Hematopoietic multipotent progenitor cell treated with erythropoietin and hydrocortisone succinate and interleukin-3 and kit ligand, for 15 days (in vitro differentiated cells): ENCODE measurements at places on chromosomes 2 and 18.

- no peak for DNase-seq
Measured at GRCh38 chr2:136482966-136483365, 282.4 kb upstream of the THSD7B start.

DNA sequence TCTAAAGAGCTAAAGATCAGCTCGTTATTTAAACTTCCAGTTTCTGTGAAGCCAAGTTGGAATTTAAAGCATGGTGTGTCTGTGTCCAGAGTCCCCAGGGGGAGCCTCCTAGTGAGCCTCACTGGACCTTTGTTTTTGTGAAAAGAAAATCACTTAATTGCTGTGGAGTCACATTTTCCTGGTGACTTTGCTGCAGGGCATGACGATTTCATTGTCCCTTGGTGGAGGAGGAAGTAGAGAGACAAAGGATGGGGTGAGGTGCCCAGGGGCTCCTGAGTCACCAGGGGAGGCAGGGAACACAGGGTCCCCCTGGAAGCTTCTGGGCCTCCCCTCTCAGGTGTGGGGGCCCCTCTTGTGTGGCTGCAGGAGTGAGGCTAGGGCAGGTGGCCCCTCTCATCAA lies 19.7 kb downstream of the ATP6V1C2 start:
- DNase-seq, result no peak

- DNase-seq, result no peak
Measured at GRCh38 chr2:32007121-32007391, 3.8 kb downstream of the MEMO1 start.

DNA sequence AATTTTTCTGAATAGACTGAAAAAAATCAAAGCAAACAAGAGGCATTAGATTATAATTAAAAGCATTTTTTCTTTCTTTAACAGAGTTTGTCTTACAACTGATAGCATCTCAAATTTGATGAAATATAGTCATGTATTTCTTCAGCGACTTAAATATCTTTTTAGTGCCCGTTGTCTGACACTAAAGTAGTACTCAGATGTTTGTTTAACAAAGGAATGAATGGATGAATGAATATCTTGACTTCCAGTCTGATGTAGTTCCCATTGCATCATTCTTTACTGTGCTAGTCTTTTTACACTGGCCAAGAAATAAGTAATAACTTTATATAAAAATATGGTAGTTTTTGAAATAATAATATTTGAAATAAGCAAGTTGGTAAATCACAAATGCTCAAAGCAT lies 111.1 kb downstream of the TTC27 start:
- DNase-seq, result no peak

GRCh38 chr2:236207472-236207871 lies 39.3 kb upstream of the GBX2 start:
- no peak for DNase-seq

DNA sequence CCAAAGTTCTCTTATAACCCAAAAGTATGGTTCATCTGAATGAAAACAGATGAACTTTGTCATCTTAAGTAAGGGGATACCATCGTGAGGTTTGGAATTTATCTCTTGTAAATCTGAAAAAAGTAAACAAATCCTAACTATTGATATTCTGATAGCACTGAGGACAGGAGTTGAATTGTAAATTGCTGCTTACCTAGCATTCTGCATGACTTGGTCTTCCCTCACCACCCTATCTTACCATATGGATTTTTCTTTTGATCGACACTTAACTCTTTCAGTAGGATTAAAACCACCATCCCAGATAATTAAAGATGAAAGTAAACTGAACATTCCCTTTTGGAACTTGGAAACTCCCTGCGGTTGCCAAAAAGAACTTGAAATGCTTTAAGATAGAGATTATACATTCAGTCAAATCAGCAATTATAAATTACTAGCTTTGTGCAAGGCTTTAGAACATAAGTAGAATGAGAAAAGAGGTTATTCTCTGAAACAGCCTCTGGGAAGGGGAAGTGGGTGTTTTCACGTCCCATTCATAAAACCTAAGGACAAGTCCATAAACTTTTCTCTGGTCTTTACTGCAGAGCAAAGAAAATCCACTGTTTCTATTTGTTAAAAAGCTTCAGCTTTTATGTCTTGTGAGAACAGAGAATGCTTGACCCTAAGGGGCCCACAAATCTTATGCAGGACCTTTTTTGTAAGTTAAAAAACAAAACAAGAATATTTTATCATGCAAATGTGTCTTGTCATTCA lies 49.7 kb upstream of the ZNF397 start:
- DNase-seq, result no peak

DNA sequence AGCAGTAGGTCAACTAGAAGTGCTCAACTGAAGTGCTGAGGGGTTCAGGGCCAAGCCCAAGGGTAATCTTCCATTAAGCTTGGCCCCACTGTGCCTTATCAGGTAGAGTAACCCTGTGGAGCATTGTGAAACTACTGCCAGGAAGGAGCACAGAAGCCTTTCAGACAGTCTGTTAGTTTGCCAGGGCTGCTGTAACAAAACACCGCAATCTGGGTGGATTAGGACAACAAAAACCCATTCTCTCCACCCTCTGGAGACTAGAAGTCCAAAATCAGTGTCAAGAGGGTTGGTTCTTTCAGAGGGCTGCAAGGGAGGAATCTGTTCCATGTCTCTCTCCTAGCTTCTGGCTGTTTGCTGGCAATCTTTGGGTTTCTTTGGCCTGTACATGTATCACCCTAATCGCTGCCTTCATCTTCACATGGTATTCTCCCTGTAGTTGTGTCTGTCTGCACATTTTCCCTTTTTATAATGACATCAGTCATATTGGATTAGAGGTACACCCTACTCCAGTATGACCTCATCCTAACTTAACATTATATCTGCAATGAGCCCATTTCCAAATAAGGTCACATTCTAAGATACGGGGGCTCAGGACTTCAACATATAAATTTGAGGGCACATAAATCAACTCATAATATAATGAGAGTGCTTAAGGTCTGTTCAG lies 21.2 kb downstream of the VIT start:
- DNase-seq, result no peak

DNA sequence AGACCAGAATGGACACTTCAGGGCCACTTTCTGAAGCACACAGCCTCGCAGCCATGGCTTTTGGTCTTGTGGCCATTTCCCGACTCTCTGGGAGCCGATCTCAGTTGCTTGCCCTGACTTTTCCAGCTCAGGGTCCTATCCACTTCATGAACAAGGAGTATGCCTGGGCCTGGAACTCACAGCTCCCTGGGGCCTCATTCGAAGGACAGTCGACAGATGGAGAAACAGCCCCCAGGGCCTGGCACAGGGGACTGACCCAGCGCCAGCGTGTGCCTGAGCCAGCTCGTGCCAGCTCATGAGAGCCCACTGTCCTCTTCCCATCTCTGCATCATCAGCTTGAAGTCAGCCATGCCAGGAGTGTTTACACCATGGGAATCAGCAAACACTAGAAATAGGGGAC lies 134.6 kb upstream of the GPC1 start:
- DNase-seq, result no peak

DNA sequence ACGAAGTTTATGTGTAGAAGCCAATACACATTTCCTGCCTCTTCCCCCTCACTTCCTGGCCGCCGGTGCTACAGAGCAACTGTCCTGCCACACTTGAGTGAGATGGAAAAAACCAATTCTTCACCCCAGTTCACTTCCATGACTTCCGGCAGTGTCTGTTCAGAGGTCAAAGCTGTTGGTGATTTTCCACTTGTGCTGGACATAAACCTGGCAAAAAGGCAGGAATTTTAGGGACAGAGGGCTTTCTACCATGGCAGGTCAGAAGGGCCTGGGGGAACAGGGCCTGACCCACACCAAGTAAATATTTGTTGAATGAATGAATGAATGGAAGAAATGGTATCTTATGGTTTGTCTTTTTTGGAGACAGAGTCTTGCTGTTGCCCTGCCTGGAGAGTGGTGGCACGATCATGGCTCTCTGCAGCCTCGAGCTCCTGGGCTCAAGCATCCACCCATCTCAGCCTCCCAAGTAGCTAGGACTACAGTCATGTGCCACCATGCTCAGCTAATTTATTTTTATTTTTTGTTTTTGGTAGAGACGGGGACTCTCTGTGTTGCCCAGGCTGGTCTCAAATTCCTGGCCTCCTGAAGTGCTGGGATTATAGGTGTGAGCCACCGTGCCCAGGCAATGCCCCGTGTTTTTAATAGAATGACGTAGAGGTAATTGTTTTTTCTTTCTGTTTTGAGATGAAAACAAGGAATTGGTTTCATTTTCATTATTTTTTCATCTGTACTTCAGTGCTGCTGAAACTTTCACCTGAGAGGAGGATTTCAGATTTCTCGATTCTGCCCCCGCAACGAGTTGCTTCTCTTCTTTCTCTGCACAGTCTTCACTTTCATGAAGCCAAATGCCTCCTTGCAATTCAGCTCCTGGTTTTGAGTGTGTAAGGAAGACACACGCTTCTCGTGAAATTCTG lies 48.0 kb upstream of the LPIN2 start:
- DNase-seq, result no peak

- DNase-seq, result no peak
Measured at GRCh38 chr2:181123798-181124231, 143.4 kb downstream of the UBE2E3 start.

GRCh38 chr18:10482363-10482984 lies 28.0 kb downstream of the APCDD1 start:
- no peak for DNase-seq

GRCh38 chr2:127596311-127597045 lies 49.5 kb upstream of the GPR17 start:
- DNase-seq, result no peak

DNA sequence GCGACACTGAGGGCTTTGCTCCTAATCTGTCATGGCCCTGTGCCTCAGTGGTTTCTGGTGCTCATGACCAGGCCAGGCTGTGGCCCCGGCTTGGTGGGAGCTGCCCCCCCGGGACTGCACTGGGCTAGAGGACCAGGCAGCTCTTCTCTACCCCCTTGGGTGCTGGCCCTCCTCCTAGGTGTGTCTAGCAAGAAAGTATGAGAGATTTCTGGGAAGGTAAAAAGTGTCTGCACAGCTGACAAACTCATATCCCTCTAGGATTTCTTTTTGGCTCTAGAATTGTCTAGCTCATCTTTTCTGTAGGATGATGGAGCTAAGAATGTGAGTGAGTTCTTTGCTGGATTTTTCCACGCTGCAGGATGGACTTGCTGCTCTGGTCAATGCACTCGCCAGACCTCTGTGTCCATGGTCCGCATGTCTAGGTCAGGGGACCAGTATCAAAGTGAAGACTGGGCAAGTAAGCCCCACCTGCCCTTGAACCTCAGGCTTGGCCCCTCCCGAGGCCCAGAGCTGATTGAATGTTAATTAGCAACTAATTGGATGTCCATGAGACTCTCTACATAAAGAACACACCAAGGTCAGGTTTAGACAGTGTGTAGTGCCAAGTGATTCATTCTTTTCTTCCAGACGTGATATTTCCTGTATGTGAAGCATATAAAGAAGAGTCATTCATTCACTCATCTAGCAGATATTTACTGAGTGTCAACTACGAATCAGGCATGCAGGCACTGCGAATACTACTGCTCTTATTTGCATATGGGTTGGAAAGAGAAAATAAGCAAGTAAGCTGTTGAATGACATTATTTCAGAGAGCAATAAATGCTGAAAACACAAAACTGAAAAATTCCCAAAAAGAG lies 15.6 kb upstream of the PSD4 start:
- DNase-seq, result no peak

DNA sequence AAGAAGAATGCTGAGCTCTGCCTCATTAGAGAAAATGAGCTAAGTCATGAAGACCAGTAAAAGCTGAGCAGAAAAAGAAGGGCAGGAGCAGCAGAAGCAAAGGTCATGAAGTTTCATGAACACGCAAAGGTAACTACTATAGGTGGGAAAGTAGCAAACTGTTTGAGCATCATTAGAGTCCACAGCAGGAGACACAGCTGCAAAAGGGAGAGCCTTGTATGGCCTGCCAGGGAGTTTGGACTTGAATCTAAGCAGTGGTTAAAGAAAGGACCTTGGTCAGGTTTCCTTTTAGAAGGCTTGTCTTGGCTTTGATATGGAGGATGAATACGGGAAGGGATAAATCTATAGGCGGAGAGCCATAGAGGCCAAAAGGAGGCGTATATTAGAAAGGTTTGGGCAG lies 34.0 kb downstream of the DAPL1 start:
- DNase-seq, result no peak
